ENCODE measurements at places on chromosomes 12 and 14.

- H3K36me3 ChIP-seq: no peaks in the 10 kb centered on the region
- no peak overlapping the region for H3K4me3 ChIP-seq
- no peak overlapping the region for H3K27ac ChIP-seq
Measured at GRCh38 chr12:95129115-95129514, 55.7 kb upstream of the NR2C1 start.

- H3K27ac ChIP-seq: peak overlapping the region; percentile 42
- H3K36me3 ChIP-seq: peaks cover 67% of the 10 kb centered on the region
- no peak for DNase-seq
- peaks cover 13% of the 10 kb centered on the region for H3K4me1 ChIP-seq
- no peaks in the 10 kb centered on the region for H3K27me3 ChIP-seq
Measured at GRCh38 chr14:81519200-81520011, 14.2 kb downstream of the SEL1L start.

GRCh38 chr12:10614056-10614370 is 604 bp upstream of the MAGOHB start:
- no peaks in the 10 kb centered on the region for H3K27me3 ChIP-seq
- H3K4me1 ChIP-seq: peaks cover 11% of the 10 kb centered on the region
- DNase-seq: no peak
- peak overlapping the region; percentile 93 for H3K27ac ChIP-seq

DNA sequence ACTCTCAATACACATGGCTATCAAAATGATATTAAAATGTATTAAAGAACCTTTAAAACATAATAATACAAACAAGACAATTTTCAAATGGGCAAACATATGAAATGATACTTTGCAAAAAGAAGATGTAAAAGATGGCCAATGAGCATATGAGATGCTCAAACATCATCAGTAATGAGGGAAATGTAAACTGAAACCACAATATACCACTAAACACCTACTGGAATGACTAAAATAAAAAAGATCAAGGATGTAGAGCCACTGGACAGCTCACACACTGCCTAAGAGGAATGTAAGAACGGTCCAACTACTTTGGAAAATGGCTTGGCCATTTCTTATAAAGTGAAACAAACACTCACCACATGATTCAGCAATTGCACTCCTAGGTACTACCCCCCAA is 97.2 kb upstream of the BBS10 start:
- peaks cover 18% of the 10 kb centered on the region for H3K36me3 ChIP-seq
- no peaks in the 10 kb centered on the region for H3K27me3 ChIP-seq
- H3K4me1 ChIP-seq: peaks cover 4% of the 10 kb centered on the region

GRCh38 chr14:90132821-90133570 is 71.2 kb downstream of the KCNK13 start:
- DNase-seq: no peak
- no peaks in the 10 kb centered on the region for H3K36me3 ChIP-seq
- H3K4me3 ChIP-seq: no peak overlapping the region
- H3K4me1 ChIP-seq: no peaks in the 10 kb centered on the region

DNA sequence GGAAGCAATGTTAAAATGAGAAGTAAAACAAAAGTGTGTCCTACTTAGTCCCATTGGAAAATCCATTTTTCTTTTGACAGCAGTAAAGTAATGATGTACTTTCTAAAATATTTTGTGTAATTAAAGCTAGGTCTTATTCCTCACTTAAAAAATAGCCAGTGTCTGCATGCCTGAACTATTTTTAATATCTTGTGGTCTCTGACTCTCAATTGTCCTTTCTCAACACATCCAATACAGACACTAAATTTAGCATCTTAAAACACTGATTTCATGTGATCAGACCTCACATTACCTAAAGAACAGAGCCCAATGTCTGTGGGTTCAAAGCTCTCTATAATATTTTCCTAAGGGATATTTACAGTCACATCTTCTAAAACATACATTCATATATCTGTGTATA is 108.0 kb downstream of the DERA start:
- H3K4me3 ChIP-seq: no peak overlapping the region
- DNase-seq: no peak
- H3K27me3 ChIP-seq: no peaks in the 10 kb centered on the region
- no peaks in the 10 kb centered on the region for H3K4me1 ChIP-seq
- H3K36me3 ChIP-seq: peaks cover 4% of the 10 kb centered on the region
- H3K27ac ChIP-seq: no peak overlapping the region

DNA sequence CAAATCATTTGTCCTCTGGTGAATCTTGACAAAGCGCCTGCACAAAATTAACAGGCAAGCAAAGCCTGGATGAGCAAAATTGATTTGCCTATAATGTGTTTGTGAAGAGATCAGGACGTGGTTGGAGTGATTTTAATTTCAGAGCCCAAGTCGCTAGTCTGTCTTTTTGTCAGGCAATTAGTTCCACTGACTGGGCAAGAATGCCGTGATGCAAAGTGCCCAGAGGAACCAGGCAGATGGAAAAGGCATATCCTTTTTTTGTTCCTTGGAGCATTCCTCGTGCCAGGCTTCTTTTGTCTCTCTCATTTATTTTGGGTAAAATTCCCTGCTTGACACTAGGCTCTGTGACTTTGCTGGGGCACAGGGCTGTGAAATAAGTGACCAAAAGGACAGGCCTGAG is 65.9 kb upstream of the CCDC198 start:
- no peaks in the 10 kb centered on the region for H3K36me3 ChIP-seq
- no peak overlapping the region for H3K4me3 ChIP-seq
- no peaks in the 10 kb centered on the region for H3K4me1 ChIP-seq
- no peak for DNase-seq
- no peak overlapping the region for H3K27ac ChIP-seq
- no peaks in the 10 kb centered on the region for H3K27me3 ChIP-seq

DNA sequence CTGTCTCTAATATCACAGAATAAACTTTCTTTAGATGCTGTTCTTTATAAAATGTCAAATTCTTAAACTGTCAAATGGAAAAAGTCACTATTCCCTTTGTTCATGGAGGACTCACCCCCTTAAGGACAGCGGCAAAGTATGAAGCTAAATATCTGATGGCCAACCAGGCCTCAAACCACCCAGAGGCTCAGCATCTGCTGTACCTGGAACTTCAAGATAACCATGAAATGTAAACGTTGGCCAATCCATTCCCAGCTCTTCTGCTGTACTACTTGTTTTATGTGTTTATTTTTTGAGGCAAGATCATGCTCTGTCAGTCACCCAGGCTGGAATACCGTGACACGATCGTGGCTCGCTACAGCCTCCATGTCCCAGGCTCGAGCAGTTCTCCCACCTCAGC is 15.7 kb downstream of the RFC5 start:
- H3K36me3 ChIP-seq: peaks cover 59% of the 10 kb centered on the region
- no peak overlapping the region for H3K4me3 ChIP-seq
- no peak for DNase-seq
- H3K27me3 ChIP-seq: no peaks in the 10 kb centered on the region
- no peak overlapping the region for H3K27ac ChIP-seq

Measured in CD4-positive, alpha-beta T cell (primary cell).